ENCODE measurements at places on chromosomes 6 and 20.

GRCh38 chr6:8686077-8686476, 250.7 kb upstream of the SLC35B3 start:
- DNase-seq, result no peak

GRCh38 chr6:142048593-142048980, 84.1 kb upstream of the GJE1 start:
- DNase-seq, result no peak

DNA sequence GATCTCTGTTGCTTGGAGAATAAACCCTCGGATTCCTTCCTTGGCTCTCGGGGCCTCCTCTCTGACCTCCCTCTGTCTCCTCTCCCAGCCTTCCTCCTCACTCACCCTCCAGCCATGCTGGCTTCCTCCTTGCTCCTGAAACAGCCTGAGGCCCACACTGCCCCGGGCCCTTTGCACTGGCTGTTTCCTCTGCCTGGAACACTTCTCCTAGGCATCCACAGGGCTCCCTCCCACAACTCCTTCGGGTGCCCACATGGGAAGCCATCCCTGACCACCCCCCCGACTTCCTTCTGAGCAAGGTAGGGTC, 87.7 kb downstream of the CEBPB start:
- no peak for DNase-seq

- DNase-seq, result peak; percentile 44
These were observed 897 bp downstream of the RANBP9 start for GRCh38 chr6:13710552-13711323.

- no peak for DNase-seq
These were observed 55.5 kb downstream of the PDE7B start for GRCh38 chr6:135906972-135907465.

DNA sequence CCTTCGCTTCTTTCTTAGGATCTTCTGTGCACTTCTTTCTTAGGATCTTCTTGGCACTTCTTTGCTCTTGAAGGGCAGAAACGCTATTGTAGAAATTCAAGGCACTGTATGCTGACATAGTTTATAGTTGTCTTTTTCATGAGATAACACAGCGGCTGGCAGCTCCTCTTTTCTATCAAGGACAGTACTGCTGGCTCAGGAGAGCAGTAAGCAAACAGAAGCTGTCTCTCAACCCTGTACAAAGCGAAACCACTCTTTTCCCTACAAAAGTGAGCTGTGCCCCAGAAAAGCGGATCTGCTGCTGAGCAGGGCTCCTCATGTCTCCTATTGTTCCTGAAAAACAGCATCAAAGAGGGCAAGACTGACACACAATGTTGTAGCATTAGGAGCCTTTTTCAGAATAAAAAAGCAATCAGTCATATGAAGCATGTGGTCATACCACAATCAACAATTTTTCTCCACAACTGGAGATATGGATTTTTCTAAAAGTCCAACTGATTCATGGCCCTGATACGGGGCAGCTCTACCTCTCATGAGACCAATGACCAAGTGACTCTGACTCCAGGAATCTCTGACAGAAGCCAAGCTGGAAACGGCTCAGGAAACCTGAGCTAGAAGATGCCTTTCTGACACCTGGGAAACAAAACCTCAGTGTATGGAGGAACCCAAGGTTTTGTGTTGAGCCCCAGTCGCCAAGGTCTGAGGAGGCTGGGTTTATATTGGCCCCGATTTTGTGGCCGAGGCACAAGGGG, 255.9 kb downstream of the ESR1 start:
- no peak for DNase-seq

DNA sequence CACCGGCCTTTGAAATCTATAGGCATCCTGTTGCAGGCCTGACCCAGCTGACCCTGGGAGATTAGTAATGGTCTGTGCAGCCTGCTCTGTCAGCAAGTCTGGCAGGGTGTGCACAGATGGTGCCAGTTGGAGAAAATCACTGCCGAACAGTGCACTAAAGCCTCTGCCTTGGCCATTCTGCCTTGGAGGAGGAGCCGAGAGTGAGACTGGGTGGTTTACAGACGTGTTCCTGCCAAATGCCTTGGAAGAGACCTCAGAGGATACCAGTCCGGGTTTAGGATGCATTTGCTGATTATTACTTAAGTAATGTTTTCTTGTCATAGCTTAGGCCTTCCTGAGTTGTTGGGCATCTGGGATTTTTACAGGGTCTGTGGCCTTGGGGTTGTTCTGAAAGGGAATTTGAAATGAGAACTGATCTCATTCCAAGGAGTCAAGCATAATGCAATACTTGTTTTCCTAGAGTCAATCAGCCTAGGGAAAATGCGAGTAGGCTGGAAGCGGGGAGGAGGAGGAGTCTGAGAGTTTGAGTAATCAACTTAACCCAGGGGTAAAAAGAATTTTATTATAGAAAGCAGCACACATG, 292.1 kb downstream of the SOX4 start:
- DNase-seq, result peak; percentile 88

- DNase-seq, result no peak
These were observed 168.3 kb downstream of the KLHL32 start for GRCh38 chr6:97092673-97093305.

DNA sequence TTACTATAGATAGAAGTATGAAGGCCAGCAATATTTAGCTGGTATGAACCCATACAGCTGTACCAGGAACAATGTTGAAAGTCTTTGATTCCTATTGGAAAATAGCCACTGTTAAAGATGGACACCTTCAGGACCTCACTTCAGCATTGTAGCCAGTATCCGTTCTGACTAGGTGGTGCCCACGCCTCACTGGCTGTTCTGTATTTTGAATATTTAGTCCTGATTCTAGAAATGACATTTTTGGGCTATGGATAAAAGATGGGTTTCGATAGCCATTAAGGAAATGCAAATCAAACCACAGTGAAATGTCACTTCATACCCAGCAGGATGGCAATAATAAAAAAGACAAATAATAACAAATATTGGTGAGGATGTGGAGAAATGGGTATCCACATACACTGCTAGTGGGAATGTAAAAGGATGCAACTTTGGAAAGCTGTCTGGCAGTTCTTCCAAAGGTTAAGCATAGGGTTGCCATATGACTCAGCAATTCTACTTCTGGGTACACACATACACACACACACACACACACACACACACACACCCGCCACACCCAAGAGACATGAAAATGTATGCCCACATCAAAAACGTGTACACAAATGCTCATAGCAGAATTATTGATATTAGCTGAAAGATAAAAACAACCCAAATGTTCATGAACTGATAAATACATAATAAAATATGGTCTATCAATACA, 56.8 kb downstream of the UTRN start:
- DNase-seq, result no peak

DNA sequence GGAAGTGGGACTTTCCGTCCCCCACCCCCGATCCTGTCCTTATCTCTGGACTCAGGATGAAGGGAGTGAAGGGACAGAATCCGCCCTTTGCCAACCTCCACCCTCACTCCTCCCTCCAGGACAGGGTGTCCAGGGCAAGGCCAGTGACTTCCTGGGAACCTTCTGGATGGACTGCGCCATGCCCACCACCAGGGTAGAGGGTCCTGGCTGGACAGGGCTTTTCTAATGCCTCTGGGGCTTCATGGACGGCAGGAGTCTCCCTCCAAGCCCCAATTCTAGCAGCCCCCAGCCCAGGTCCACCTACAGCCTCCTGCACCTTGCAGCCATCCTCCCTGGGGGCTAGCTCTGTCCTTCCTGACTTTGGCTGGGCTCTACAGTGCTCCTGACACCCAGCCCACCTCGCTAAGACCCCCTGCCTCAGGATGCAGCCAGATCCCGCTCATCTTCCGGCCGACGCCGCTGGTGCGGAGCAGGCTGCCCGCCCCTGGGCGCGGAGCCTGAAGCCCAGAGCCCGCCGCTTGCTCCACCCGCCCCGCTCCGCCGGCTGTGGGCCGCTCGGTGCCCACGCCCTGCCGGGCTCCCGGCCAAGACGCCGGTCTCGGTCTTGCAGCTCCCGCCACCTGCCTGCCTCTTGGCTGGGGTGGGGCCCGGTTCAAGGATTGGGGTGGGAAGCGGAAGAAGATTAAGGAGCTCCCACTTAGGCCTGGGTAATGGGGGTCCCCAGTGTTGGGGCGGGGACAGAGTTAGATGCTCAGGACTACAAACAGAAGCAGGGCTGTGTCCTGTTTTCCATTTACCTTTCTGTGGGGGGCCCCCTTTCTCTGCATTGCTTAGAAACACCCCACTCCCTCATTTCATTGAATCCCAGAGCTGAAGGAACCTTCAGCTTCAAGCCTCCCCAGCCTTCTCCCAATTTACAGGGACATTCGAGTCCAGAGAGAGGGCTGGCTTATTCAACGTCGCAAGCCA, 72.8 kb downstream of the MDGA1 start:
- peak; percentile 64 for DNase-seq

DNA sequence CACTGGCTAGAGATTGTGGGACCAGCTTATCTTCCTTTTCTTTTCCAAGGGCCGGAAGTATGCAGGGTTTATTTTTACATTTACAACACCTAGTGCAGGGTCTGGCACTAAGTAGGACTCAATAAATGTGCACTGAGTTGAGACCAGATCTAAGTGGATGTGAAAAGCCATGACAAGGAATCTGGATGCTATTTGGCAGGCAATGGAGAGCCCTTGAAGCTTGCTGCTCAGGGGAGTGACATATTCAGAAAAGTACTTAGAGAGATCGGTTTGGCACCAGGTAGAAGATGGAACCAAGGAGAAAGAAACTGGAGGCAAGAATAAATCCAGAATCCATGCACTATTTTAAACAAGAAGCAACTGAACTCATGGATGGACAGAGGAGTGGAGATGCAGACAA, 815.8 kb downstream of the MAFB start:
- no peak for DNase-seq

DNA sequence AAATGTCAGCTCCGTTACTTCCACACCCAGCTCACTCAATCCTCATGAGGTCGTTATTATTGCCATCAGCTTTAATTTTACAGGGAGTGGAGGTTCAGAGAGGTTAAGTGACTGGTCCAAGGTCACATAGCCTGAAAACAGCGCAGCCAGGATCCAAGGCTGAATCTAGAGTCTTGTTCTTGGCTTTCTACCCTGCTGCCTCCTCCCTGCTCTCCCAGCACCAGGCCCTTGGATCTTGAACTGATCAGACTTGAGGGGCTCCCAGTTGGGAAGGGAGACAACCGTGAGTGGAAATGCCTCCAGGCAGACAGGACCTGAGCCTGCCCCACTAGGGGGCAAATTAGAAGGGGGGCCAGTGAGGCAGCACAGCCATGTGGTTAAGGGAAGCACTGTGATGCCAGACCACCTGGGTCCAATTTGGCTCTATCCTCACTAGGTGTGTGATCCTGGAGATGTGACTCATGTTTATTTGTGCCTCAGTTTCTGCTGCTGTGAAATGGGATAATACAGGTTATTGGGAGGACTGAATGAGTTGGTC, 135.6 kb upstream of the PTPN1 start:
- no peak for DNase-seq
